ENCODE measurements at places on chromosomes 6 and 20.

DNA sequence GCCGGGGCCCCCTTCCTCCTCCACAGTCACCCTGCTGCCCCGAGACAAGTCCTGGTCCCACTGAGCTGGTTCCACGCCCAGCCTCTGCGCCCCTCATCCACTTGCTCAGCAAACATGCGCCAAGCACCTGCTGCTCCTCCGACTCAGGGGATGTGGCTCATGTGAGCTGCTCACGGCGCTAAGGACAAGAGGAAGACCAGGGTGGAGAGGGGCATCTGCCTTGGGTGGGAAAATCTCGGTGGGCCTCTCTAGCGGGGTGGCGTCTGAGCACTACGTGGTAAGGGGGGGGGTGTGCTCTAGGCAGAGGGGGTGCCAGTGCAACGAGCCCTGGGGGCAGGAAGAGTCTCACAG lies 4.5 kb downstream of the LAMA5 start:
- no peak for DNase-seq

GRCh38 chr6:22896696-22897095 lies 327.3 kb downstream of the HDGFL1 start:
- DNase-seq = no peak

DNA sequence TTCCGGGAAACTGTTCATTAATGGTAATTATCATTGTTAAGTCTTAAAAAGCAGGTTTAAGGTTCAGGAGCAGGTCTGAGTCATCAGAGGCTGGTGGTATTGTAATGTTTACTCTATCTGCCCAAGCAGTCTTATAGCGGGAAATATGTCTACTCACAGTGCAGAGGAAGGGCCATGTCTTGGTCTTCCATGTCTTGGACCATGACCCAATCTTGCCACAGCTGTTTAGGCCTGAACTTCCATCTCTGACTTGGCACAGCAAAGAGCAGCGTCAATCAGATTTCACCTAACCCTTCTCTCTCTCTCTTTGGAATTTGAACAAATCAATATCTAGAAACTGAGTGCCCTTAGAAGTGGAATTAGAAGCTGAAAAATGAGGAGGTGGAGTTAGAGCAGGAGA lies 25.8 kb downstream of the SLC2A12 start:
- no peak for DNase-seq

- DNase-seq = no peak
Observed at GRCh38 chr20:40860487-40860902, 168.1 kb upstream of the TOP1 start.

DNA sequence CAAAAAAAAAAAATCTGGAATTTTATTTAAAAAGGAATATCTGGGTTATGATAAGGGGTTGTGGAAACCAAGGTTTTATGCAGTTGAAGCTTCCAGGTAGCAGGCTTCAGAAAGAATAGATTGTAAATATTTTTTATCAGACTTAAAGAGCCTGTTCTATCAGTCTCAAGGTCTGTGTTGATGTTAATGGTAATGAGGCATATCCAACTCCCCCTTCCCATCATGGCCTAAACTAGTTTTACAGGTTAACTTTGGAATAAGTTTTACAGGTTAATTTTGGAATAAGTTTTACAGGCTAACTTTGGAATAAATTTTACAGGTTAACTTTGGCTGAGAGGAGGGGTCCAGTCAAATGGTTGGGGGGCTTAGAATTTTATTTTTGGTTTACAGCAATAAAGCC lies 92.4 kb downstream of the CD24 start:
- no peak for DNase-seq

GRCh38 chr6:105791583-105792318 lies 294.4 kb upstream of the PRDM1 start:
- no peak for DNase-seq

- no peak for DNase-seq
Observed at GRCh38 chr20:3080939-3081388, 3.6 kb downstream of the AVP start.

GRCh38 chr6:71079677-71080076 lies 122.8 kb upstream of the B3GAT2 start:
- DNase-seq = no peak

GRCh38 chr6:26532699-26533531 lies 5.3 kb upstream of the HMGN4 start:
- DNase-seq = peak; percentile 77

- no peak for DNase-seq
Observed at GRCh38 chr20:57261457-57262251, 4.8 kb downstream of the BMP7 start.

DNA sequence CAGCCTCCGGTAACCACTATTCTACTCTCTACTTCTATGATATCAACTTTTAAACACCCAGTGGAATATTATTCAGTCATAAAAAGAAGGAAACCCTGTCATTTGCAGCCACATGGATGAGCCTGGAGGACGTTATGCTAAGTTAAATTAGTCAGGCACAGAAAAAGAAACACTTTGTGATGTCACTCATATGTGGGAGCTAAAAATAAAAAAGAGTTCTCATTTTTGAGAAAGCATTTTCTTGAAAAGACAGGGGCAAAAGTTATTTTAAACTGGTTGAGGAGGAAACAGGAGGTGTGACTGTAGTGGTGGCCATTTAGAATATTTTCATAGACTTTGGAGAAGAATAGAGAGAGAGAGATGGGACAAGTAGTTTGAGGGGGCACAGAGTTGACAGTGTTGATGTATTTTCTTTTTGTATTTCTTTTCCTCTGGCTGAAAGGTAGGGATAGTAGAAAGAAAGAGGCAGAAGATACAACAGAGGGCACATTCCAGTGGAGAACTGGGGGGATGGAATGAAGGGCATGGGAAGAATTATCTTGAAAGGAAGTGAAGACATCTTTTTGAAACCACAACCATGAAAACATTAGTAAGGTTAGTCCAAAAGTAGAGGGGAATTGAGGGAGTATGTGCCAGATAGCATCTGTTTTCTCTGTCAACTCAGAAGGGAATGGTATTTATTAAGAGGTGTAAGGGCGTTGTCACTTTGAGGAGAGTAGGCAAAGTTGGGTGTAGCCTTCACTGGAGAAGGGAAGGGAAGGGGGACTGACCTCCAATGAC lies 181.3 kb upstream of the GMDS start:
- DNase-seq = no peak

DNA sequence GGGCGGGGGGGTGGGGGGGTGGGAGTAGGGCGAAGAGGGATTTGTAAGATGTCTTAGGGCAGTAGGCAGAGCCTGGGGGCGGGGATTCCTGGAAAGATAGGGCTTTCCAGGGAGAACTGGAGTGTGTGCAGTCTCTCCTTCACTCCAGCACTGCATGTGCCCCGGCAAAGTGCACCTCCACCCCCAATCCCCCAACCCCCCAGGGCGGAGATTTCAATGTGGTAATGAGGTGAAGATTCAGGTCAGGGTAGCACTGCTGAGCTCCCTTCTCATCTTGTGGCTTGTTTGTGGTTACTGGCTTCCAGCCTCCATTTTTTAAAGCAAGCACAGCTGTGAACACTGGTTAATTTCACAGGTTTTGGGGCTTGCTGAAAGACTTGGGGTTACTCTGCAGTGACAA lies 5.9 kb downstream of the TMEM239 start:
- no peak for DNase-seq

DNA sequence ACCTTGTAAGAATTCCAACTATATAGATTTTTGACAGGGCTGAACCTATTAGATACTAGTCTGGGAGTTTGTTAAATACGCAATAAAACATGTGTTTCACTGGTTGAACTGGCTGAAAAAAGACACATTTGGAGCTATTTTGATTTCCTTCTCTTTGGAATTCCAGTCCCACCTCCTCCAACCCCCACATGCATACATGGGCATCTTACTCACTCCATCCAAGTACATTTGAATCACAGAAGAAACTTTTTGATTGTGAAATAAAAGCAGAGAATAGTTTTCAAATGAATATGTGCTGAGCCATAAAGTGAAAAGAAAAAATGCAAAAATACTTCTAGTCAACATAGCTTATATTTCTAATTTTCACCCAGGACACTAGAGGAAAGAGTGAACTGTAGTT lies 33.9 kb upstream of the STXBP5 start:
- DNase-seq = no peak

DNA sequence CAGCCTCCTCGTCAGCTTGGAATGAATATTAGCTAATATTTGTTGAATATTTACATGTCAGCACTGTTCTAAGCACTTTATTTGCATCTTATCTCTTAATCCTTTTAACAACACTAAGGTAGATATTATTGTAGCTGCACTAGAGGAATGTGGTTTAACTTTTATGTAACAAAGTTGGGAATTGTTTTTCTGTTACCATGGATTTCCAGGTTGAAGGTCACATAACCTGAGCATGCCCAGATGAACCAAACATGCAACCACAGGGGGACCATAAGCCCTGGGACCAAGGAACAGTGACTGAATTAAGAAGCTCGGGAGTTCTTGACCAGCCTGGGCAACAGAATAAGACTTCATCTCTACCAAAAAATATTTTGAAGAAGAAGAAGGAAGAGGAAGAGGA lies 29.1 kb upstream of the YWHAB start:
- no peak for DNase-seq

DNA sequence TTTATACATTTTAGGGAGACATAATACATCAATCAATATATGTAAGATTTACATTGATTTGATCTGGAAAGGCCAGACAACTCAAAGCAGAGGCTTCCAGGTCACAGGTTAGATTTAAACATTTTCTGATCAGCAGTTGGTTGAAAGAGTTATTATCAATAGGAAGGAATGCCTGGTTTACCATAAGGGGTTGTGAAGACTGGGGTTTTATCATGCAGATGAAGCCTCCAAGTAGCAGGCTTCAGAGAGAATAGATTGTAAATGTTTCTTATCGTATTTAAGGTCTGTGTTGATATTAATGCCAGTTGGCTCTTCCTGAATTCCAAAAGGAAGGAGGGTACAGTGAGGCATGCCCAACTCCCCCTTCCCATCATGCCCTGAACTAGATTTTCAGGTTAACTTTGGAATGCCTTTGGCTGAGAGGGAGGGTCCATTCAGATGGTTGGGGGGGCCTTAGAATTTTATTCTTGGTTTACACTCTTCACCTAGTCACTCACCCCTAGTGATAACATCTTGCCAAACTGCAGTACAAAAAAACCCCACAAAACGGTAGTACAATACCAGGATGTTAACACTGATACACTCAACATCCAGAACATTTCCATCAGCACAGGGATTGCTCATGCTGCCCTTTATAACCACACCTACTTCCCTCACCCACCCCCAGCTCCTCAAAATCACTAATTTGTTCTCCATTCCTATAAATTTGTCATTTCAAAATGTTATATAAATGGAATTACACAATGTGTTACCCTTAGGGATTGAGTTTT lies 259.6 kb upstream of the PLN start:
- no peak for DNase-seq

DNA sequence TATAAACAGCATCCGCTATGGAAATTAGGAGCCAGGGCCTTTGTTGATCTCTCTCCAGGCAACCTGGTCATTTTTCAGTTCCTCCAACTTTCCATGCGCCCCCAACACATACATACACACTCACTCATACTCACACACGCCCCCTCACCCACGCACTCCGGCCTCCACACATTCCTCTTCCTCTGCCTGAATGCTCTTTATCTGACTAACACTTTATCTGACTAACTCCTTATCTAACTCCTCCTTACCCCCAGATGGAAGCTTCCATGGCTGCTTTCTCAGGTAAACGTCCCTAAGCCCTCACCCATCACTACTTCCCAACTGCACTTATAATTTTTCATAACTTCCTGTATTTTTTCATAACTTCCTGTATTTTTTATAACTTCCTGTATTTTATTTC lies 17.4 kb downstream of the CASS4 start:
- no peak for DNase-seq

GRCh38 chr6:33729059-33729458 lies 17.6 kb upstream of the UQCC2 start:
- no peak for DNase-seq

GRCh38 chr6:137728386-137729349 lies 138.4 kb upstream of the TNFAIP3 start:
- DNase-seq = no peak

DNA sequence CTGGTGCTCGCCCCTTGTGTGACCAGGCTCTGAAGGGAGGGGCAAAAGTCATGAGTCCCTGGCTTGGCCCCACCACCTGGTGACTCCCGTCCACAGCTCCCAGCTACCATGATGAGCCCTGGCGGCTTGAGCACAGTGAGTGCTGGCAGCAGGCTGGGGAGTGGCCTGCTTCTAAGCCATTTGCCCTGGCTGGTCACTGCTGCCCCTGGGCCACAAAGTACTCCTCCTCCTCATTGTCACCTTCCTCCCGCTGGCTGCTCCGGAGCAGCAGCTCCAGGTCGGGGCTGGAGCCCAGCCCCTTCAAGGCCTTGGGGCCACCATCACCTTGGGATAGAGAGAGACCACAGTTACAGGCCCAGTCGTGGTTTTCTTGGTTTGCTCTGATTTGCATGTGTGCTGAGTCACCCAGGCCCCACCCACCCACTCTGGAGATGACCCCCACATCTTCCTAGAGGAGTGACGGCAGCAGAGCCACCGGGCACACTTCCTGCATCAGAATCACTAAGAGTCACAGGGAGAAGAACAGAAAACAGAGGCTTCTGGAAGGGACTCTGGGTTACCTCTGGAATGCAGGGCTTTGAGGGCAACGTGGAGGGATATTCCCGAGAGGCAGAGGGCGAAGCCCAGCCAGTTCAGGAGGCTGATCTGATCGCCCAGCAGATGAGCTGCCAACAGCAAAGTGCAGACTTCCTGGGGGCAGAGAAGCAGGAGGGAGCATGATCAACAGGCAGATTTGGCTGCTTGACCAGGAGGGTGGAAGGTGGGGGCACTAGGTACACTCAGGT lies 42.1 kb upstream of the CDH22 start:
- DNase-seq = no peak

DNA sequence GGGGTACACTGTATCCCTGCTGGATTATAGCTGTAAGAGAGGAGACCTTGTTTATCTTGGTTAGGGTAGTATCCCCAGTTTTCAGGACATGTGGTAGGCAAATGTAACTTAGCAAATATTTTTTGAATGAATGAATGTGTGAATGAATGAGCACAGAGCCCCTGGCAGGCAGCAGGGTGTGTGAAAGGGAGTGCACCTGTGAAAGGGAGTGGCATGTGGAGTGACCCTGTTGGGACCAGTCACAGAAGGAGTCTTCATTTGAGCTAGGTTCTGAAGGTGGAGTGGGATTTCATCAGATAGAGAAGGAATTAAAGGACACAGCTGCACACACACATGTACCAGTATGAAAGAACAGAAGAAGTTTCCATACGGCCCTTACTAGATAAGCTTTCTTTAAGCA lies 4.9 kb downstream of the SMAP1 start:
- DNase-seq = no peak

GRCh38 chr20:63878899-63879663 lies 14.0 kb downstream of the TPD52L2 start:
- DNase-seq = no peak

DNA sequence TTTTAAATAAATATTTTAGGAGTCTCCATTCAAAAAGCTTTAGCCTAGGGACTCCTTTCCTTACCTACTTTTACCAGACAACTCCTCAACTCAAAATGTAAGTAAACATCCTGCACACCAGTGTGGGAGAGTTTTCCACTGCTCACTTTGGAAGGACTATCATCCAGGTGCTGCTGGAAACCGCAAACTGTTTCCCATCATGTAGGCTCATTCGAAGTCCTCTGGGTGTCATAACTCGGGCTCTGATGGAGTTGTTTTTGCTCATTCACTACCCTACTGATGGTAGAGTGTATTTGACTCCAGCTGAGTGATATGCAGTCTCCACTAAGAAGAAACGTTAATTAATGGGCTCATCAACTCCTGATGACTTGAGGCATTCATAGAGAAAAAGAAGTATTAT lies 136.5 kb upstream of the AKAP12 start:
- no peak for DNase-seq

Measured in activated T-helper 1 cell treated with Interleukin-2 at 50 U/mL for 16 hours (primary cell).